ENCODE measurements at places on chromosomes 2 and 18. TPM values are rescaled to one million over a fixed set of nuclear protein-coding genes. Genes with fewer than 3 reads are reported as not detected.

CPO gene
- 0.14 TPM for polyA plus RNA-seq

UCN gene
- polyA plus RNA-seq, result 1.8 TPM

MALL gene
- polyA plus RNA-seq, result 1.8 TPM

ACTG2 gene
- polyA plus RNA-seq, result 17.1 TPM

RAB17 gene
- polyA plus RNA-seq, result 22.7 TPM
